ENCODE measurements at places on chromosomes 5 and 9.

DNA sequence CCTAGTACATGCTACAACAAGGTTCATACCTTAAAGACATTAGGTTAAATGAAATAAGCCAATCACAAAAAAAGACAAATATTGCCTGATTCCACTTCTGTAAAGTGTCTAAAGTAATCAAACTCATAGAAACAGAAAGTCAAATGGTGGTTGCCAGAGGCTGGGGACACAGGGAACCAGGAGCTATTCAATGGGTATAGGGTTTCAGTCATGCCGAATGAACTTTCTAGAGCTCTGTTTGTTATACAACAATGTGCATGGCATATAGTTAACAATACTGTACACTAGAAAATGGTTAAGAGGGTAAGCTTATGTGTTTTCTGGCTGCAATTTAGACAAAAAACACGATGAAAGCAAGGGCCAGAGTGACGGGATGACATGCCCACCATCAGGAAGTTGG is 70.8 kb upstream of the EGFLAM start:
- no peak for DNase-seq

GRCh38 chr5:78806544-78806943 is 158.0 kb upstream of the LHFPL2 start:
- peak; percentile 96 for DNase-seq

GRCh38 chr5:113157886-113158285 is 181.3 kb downstream of the DCP2 start:
- DNase-seq: no peak

GRCh38 chr5:113245427-113246225 is 189.2 kb downstream of the TSSK1B start:
- DNase-seq: no peak

- DNase-seq: no peak
Measured at GRCh38 chr5:172765766-172766286, 5.2 kb downstream of the DUSP1 start.

GRCh38 chr5:56530626-56531138 is 284.7 kb upstream of the MAP3K1 start:
- DNase-seq: no peak

DNA sequence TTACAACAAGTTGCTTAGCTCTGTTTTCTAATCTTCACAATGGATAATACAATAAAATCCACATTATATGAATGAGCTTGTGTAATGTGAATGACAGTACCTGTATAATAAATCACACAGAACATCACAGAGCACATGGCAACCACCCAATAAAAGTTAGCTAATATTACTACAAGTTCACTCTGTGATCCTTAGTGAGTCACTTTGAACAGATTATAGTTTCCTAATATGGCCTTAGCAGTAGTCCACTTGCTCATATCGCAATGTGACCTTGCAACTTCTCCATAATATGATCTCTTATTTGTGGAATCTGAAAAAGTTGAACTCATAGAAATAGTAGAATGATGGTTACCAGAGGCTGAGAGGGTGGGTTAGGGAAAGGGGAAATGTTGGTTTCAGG is 361.3 kb downstream of the PTPRD start:
- DNase-seq: peak; percentile 86

DNA sequence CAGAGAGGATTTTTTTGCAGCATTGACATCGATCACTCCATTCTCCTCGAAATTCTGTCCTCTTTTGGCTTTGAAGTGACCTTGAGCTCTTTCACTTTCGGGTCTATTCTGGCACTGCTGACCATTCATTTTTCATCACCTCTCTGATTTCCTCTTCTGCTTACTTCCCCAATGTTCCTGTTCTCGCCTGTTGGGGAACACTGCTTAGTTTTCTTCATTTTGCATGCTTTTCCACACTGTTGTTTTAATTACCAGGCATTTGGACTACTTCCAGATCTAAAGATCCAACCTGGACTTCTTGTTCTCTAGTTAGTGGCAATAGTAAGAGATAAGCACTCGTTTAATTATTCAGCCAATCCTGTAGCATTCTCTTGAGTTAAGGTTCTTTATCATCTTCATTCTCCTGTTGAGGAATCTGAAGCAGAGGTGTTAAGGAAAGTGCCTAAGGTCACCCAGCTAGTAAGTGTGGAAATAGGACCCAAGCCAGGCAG is 53.4 kb downstream of the MAN2A1 start:
- DNase-seq: no peak

DNA sequence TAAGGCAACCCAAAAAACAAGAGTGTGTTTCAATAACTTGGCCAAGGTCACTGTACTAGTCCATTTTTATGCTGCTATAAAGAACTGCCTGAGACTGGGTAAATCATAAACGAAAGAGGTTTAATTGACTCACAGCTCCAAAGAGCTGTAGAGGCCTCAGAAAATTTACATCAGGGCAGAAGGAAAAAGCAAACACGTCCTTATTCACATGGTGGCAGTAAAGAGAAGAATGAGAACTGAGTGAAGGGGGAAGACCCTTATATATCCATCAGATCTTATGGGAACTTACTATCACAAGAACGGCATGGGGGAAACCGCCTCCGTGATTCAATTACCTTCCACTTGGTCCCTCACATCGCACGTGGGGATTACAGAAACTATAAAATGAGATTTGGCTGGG is 64.3 kb upstream of the CAMK4 start:
- no peak for DNase-seq

GRCh38 chr5:157956271-157956885 is 97.4 kb upstream of the CLINT1 start:
- DNase-seq: no peak
